ENCODE measurements at places on chromosomes 6 and 20.

DNA sequence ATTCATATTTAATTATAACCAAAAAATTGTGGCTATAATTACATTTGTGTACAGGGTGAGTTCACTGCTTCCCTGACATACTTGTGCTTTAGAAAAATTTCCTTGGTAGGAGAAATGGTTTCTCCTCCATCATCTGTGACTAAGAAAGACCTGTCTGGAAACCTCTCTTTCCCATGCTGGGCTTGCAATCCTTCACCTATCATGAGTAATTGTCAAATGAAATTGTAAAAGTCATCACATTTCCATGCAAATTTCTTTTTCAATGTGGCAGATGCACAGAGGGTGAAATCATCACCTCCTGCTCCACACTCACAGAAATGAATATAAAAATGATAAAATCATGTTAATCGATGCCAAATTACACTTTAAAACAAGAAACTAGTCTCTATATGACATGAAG, 1.5 kb upstream of the SIRPB1 start:
- DNase-seq, result no peak

GRCh38 chr20:38123021-38123587, 42.0 kb downstream of the TGM2 start:
- no peak for DNase-seq

- DNase-seq, result no peak
Observed at GRCh38 chr6:142409794-142410193, 108.0 kb downstream of the ADGRG6 start.

DNA sequence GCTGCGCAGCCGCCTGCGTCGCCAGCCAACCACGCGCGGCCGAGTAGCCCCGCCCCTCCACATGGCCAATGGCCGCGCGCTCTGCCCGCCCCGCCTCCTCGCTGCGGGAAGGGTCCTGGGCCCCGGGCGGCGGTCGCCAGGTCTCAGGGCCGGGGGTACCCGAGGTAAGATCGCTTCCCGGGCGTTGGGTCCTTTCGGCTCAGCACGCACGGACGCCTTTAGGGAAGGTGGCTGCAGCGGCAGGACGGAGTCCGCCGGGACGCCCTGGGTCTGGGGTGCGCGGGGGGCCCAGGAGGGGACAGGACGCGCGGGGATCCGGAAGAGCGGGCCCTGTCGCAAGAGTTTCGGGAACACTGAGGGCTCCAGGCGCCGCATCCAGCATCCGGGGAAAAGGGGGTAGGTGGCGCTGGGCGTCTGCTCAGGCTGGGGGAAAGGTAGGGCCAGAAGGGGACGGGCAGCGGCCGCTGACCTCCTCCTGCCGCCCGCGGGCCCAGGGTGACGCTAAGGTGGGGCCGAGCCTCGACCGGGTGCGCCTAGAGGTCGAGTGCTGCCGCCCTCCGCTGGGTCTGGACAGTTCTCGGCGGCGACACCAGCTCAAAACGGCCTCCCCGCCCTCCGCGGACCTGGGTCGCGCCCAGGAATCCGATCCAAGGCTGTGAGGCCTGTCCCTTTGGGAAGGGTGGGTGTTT, at the start of gene MAVS:
Gene MAVS, plus strand, starts transcription at position 95 of the 689 bp plus-strand sequence. CDS start 7,791 bp downstream, outside the sequence.
- peak; percentile 87 for DNase-seq

DNA sequence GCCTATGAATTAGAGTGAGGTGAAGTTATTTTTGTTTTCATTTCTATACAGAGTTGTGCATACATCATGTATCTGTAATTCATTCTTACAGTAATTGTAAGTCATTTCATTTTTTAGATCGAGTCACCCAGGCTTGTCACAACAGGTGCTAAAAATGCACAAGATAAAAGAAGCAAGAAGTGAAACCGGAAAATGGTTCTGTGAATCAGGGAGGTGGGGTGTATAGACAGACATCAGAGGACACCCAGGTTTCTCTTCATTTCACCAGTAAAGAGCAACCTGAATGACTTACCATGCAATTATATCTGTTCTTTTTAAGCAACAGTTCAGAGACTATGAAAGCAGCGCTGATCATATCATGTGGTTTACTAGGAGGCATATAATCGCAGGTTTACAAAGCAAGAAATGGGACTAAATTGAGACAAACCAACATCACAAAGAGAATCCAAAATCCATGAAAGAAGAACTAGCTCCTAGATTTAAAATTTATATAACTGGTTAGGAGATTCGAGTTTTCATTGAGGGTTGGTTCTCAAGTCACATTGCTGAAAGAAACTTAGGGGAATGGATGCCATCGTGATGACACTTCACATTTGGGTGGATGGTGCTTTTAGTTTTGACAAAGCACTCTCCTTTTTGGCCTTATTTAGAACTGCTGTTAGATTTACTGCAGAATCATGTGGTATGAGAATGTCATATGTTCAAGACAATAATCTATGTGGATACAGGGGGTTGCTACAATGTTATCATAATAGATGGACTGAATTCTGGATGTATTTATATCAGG, 27.9 kb upstream of the TBC1D7 start:
- peak; percentile 39 for DNase-seq

GRCh38 chr20:51936377-51936776, 134.1 kb upstream of the SALL4 start:
- no peak for DNase-seq

GRCh38 chr6:162580619-162581018, 146.9 kb downstream of the PRKN start:
- no peak for DNase-seq

- DNase-seq, result no peak
Observed at GRCh38 chr20:45813006-45813340, 529 bp downstream of the UBE2C start.

DNA sequence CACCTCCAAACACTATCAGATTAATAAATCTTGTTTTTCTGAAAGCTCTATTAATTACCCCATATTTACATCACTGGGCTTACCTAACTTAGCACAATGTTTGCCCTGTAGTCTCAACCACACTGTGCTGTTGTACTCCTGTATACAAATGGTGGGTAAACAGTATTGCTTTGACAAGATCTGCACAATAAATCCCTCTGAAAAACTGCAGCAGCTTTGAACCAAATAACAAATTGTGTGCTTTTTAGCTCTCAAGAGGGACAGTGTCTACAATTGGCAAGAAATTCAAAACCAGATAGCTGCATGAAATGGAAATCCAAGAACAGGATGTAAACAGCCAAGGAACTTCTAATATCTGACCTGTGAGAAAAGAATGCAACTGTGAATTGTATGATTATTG, 10.4 kb downstream of the KIF6 start:
- DNase-seq, result no peak

- DNase-seq, result no peak
Observed at GRCh38 chr6:144723431-144723830, 438.3 kb downstream of the UTRN start.

- no peak for DNase-seq
Observed at GRCh38 chr6:16438718-16439591, 200.6 kb downstream of the GMPR start.

DNA sequence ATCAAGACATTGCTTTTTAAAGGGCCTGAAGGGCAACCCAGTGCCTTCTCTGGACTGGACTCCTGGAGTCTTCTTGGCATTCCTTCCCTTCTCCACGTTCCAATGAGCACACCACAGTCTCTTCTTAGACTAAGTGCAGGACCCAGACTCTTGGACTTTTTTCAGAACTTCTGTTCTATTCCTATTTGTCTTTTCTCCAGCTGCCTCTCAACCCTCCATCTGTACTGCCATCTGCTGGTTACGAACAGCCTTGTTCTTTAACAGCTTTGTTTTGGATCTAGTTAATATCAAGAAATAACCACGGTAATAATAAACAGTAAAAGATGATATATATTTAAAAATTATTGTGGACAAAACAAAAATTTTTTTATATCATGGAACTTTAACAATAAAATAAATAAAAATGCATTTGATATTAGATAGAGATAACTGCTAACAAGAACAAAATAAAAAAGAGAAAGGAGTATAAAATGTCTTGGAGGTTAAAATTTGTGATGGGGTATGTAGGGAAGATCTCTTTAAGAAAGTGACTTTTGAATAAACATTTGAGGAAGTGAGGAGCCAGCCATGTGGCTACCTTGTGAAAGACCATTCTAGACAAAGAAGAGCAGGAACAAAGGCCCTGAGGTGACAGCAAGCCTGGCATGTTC, 105.1 kb upstream of the HCRTR2 start:
- no peak for DNase-seq

DNA sequence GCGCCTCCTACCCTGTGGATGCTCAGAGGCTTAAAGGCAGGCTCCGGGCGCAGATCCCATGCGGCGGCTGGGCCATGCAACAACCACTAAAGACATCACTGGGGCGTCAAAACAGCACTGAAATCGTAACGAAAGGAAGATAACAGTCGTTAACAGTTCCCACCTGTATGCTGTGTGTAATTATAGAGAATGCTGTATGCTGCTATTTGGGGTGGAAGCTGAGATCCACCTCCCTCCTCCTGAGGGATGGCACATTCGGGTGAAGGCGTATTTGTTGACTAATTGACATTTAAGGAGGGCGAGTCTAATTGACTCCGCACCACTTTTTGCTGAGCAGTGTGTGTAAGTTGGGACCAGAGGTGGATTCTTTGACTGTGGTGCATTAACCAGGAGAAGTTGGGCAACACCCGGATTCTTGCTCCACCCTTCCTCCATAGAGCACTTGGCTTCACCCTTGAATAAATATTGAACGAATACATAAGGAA, 687 bp downstream of the SLC35A1 start:
- DNase-seq, result peak; percentile 58

DNA sequence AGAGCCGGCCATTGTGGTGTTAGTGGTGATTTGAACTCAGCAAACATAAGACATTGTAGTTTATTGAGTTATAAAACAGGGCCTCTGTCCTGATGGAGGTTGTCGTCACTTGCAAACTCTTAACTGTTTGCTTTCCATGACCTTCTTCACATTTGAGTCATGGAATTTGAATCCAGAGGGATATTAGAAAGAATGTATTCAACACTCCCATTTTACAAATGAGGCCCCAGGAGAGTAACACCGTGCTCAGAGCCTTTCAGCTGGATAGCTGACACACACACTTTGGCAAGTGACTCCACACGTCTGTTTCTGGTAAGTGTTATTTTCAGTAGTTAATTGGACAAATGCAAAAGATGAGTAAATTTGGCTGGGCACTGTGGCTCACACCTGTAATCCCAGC, 72.4 kb upstream of the XRN2 start:
- no peak for DNase-seq

GRCh38 chr6:34559651-34560365, 3.7 kb upstream of the SPDEF start:
- no peak for DNase-seq

GRCh38 chr6:108744244-108744972, 103.8 kb upstream of the ARMC2 start:
- no peak for DNase-seq

DNA sequence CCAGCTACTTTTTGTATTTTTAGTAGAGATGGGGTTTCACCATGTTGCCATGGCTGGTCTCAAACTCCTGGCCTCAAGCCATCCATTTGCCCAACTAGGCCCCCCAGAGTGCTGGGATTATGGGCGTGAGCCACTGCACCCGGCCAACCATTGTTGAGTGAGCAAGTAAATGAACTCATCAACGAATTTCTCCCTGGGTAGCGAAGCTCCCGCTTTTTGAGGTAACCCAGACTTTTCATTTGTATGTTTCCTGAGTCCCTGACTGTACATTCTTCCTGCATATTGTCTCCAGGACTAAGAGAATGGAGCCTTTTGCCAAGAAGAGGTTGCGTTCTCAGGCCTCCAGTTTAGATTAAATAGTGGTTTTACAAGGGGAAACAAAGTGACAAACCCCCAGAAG, 36.4 kb downstream of the RIPOR3 start:
- DNase-seq, result no peak

Data from stimulated activated CD4-positive, alpha-beta T cell treated with anti-CD3 and anti-CD28 coated beads, Interleukin-4, amount 100 ng/mL, for 4 hours (primary cell).